ENCODE measurements at places on chromosomes 13 and 19.

DNA sequence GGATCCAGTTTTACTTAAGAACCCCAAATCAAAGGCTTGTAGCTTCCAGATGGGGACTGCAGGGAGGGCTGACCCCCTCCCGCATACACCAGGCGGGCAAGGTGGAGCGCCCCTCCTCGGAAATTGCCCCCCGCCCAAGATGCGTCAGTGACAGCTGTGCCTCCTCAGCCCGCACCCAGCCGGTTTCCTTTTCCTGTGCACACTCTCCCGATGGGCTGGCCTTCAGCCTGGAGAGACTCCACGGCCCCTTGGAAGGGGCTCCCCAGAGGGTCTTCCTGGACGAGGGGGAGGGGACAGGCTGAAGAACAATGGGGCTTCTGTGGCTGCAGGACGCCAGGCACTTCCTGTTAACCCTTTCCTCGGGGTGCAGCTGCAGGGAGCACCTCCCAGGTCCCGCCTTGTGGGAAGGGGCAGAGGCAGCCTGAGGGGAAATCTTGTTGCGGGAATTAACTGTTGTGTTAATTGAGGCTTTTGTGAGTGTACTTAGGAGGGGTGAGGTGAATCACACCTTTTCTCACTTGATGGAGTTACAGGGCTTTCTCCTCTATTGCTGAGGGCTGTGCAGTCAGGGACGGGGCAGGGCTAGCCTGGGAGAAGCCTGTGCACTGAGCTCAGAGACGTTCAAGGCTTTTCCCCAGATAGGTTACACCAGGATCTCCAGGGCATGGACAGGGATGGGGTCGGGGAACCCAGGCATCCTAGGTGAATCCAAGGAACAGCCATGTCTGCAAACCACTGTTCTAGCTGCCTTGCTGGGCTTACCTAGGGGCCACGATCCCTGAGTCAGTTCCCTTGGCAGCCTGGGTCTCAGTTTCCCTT lies 14.3 kb downstream of the IER2 start:
- DNase-seq, result peak; percentile 18

GRCh38 chr19:43826787-43827754 lies at the start of gene ZNF283:
Gene ZNF283 (plus strand): TSS chr19:43827321. CDS start chr19:43833505, 6,184 bp downstream.
- DNase-seq, result peak; percentile 91

DNA sequence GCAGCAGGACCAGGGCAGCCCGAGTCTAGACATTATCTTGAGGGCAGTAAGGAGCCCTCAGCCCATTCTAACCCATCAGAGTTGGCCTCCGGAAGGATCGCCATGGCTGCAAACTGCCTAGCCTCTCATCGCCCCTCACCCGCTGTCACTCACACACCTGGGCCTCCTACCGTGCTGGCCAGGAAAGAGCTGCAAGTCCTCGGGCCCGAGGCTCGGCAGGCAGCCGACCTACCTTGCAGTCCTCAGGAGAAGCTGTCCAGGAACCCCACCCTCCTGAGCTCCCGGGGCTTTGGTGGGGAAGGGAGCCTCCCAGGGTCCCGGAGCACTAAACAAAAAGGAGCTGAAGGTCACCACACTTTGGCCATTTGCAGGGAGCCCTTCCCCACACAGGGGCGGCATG lies 46.8 kb downstream of the CCNE1 start:
- no peak for DNase-seq

DNA sequence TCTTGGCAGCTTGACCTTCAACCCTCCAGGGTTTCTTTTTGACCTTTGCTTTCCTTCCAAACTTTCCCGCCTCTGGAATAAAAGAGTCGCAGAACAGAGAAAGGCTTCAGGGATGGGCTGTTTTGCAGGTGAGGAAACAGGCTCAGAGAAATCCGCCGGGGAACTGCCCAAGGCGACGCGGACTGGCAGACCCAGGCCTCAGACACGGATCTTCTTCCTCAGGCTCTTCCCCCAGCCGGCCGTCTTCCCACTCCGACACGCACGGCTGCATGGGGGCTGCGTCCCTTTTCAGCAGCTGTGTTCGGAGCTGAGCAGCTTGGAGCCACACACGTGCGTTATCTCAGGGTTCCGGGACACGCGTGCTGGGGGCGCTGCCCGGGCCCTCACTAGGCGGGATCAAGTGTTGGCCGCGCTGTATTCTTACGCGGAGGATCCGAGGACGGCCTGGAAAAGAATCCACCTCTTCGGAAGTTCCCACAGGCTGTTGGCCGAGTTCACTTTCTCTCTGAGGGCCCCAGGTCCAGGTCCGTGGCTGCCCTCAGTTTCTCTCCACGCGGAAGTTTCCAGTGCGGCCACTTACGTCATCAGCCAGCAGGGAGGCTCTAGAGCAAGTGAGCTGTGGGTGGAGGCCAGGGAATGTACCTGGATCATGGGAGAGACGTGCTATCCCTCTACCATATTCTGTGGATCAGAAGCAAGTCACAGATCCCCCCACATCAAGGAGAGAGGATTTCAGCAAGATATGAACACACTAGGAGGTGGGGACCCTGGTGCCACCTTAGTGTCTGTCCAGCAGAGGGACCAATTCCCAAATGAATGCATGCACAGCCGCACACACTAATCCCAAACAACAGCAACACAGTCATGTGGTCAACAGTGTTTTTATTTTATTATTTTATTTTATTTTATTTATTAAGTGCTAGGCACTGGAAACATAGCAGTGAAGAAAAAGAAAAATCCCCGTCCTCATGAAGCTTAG lies 100.4 kb downstream of the ING1 start:
- DNase-seq, result no peak

DNA sequence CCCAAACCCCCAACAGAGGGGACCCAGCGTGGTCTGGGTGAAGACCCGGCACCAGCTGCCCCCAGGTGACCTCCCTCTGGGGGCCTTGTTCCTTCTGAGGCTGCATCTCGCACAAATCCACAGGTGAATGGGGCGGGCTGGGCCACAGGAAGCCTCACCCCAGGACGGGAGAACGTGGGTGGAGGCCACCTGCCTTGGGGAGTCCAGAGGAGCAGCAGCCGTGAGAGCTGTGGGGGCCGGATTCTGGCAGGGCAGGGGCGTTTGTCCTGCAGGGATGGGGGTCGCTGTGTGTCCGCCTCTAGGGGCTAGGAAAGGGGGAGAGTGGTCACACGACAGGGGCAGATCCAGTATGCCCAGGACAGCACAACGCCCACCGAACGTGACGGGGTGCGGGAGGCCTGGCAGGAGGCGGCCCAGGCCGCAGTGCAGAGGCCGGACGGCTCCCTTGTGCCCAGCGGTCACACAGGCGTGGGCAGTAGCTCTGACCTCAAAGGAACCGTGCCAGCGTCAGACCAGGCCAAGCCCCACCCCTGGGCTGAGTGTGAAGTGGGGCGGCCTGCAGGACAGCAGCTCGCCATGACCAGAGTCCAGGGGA lies 6.7 kb downstream of the POLR2E start:
- DNase-seq, result no peak
